CD8-positive, alpha-beta memory T cell (primary cell): ENCODE measurements at places on chromosomes 4 and X. TPM values are rescaled to one million over a fixed set of nuclear protein-coding genes. Genes with fewer than 3 reads are reported as not detected.

Gene CDS1
- total RNA-seq = 0.20 TPM

GRCh38 chr4:129254126-129254525, 158.2 kb downstream of the C4orf33 start:
- H3K36me3 ChIP-seq = no peaks in the 10 kb centered on the region
- H3K27me3 ChIP-seq = no peaks in the 10 kb centered on the region
- no peak overlapping the region for H3K4me3 ChIP-seq
- no peak for DNase-seq
- H3K4me1 ChIP-seq = no peaks in the 10 kb centered on the region
- no peak overlapping the region for H3K27ac ChIP-seq

- peaks cover 9% of the 10 kb centered on the region for H3K36me3 ChIP-seq
- no peaks in the 10 kb centered on the region for H3K4me1 ChIP-seq
- no peak for DNase-seq
- no peaks in the 10 kb centered on the region for H3K27me3 ChIP-seq
- H3K27ac ChIP-seq = no peak overlapping the region
- H3K4me3 ChIP-seq = no peak overlapping the region
These were observed 8.2 kb downstream of the ZCCHC4 start for GRCh38 chr4:25320773-25321172.

- no peak overlapping the region for H3K27ac ChIP-seq
- H3K4me3 ChIP-seq = no peak overlapping the region
- H3K27me3 ChIP-seq = no peaks in the 10 kb centered on the region
- no peaks in the 10 kb centered on the region for H3K4me1 ChIP-seq
- DNase-seq = no peak
These were observed 1222.0 kb upstream of the PRKX start for GRCh38 chrX:4935401-4935800.
